ENCODE measurements at places on chromosomes 4 and X. TPM values are rescaled to one million over a fixed set of nuclear protein-coding genes. Genes with fewer than 3 reads are reported as not detected.

EXOC1 gene
- total RNA-seq, result 34.7 TPM

PCDH19 gene
- not detected for total RNA-seq

ATOH1 gene
- total RNA-seq, result not detected

SLC4A4 gene
- total RNA-seq, result 0.46 TPM

ARMCX4 gene
- total RNA-seq, result 7.7 TPM

SLC38A5 gene
- 64.8 TPM for total RNA-seq

AMER1 gene
- 3.6 TPM for total RNA-seq

PNMA5 gene
- total RNA-seq, result 0.16 TPM

IL3RA gene
- 1.5 TPM for total RNA-seq

GAGE1 gene
- total RNA-seq, result not detected

FAM241A gene
- 4.2 TPM for total RNA-seq

RIBC1 gene
- total RNA-seq, result 0.46 TPM

GRPR gene
- total RNA-seq, result not detected

TLR1 gene
- total RNA-seq, result 3.2 TPM

SYTL4 gene
- total RNA-seq, result not detected

CNGA1 gene
- not detected for total RNA-seq

TKTL2 gene
- not detected for total RNA-seq

NOX1 gene
- total RNA-seq, result not detected

VCX3B gene
- not detected for total RNA-seq

OPRPN gene
- total RNA-seq, result not detected

ERVMER34-1 gene
- not detected for total RNA-seq

ARR3 gene
- total RNA-seq, result not detected

OPN1MW3 gene
- total RNA-seq, result not detected

CD38 gene
- total RNA-seq, result 62.9 TPM

FUNDC2 gene
- 34.6 TPM for total RNA-seq

CLTRN gene
- 1.6 TPM for total RNA-seq

PCDH7 gene
- not detected for total RNA-seq

LRIT3 gene
- total RNA-seq, result 0.46 TPM

UGT8 gene
- 0.74 TPM for total RNA-seq

PTPN13 gene
- 7.8 TPM for total RNA-seq

H2BW2 gene
- total RNA-seq, result not detected

UGT2B7 gene
- total RNA-seq, result not detected

RBM46 gene
- total RNA-seq, result not detected

IQCM gene
- not detected for total RNA-seq

SPANXB1 gene
- total RNA-seq, result not detected

ADGRL3 gene
- total RNA-seq, result not detected

GATA1 gene
- total RNA-seq, result 0.35 TPM

SLC25A43 gene
- total RNA-seq, result 8.9 TPM

TRIML2 gene
- not detected for total RNA-seq

RHOH gene
- total RNA-seq, result 182 TPM

POU3F4 gene
- total RNA-seq, result not detected

WDFY3 gene
- 0.38 TPM for total RNA-seq

AVPR2 gene
- not detected for total RNA-seq

LRCH2 gene
- total RNA-seq, result not detected

FGFBP1 gene
- total RNA-seq, result not detected

RAB9B gene
- 0.96 TPM for total RNA-seq

TNIP2 gene
- total RNA-seq, result 85.8 TPM

SMIM31 gene
- not detected for total RNA-seq

LRP2BP gene
- total RNA-seq, result 0.51 TPM

RASSF6 gene
- 0.07 TPM for total RNA-seq

TMEM131L gene
- 32.7 TPM for total RNA-seq

GSX2 gene
- not detected for total RNA-seq

NUDT9 gene
- total RNA-seq, result 10.2 TPM

GABRE gene
- not detected for total RNA-seq

SPANXN3 gene
- not detected for total RNA-seq

PAGE4 gene
- not detected for total RNA-seq

SLITRK4 gene
- not detected for total RNA-seq

TNIP3 gene
- 6.1 TPM for total RNA-seq

SPOCK3 gene
- not detected for total RNA-seq

LNX1 gene
- 0.46 TPM for total RNA-seq

Measured in activated T-cell treated with anti-CD3 and anti-CD28 coated beads, Interleukin-2, amount 50 U/mL, for 72 hours (primary cell).